ENCODE measurements at places on chromosomes 6 and 20. TPM values are rescaled to one million over a fixed set of nuclear protein-coding genes. Genes with fewer than 3 reads are reported as not detected.

The MYB gene
- 91.4 TPM for total RNA-seq

GRCh38 chr6:126848119-126848518 is 270.4 kb upstream of the RSPO3 start:
- DNase-seq: no peak

DNA sequence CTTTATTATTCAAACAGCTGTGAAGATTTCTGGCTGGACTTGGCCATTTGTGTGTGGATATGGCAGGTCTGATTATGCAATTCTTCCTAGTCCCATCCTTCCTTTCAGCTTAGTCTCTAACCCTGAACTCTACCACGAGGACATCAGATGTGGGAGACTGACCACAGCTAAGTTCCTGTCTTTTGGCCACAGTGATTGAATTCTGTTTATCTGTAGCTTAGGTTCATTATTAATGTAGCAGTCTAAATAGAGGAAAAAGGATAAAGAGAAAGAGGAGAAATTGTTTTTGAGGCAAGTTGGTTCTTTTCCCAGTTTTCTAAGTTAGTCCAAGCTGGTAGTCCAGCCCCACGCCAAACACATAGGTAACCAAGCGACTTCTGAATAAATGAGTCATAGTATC is 598.9 kb downstream of the RFPL4B start:
- DNase-seq: no peak

GRCh38 chr20:35472209-35472608 is 16.8 kb downstream of the CEP250 start:
- no peak for DNase-seq

GRCh38 chr6:123203928-123204327 is 207.9 kb downstream of the CLVS2 start:
- DNase-seq: no peak

Data from activated T-cell treated with anti-CD3 and anti-CD28 coated beads, Interleukin-2, amount 50 U/mL, for 72 hours (primary cell).